ENCODE measurements at places on chromosomes 4 and X.

- peak; percentile 41 for DNase-seq
Observed at GRCh38 chrX:65596270-65597034, 61.9 kb upstream of the LAS1L start.

DNA sequence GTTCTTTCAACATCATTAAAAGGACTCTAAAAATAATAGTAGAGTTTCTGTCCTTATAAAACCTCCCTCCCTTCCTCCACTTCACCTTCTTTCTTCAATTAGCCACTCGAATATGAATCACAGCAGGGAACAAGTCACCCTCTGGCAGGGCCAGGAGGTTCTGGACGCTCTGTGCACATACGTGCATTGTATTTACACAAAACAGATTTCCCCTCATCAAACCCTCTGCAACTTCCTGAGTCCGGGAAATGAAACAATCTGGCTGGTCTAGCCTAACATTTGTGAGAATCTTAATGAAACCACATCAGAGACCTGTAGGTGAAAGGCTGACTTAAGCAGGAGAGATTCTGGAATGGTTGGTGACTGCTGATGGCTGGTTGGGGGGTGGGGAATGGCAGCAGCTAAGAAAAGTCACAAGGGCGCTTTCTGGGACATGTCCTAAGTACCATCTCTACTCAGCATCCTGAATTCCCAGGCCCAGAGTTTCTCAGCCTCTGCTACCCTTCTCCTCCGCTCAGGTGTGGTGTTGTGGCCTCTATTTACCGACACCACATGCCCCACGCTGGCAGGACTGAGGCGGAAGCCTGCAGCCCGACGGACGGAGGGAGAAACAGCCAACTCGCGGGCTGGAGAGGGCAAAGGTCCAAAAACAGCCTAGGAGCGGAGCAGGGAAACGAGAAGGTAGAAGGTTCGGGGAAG, 1.0 kb downstream of the ZDHHC9 start:
- DNase-seq: no peak

DNA sequence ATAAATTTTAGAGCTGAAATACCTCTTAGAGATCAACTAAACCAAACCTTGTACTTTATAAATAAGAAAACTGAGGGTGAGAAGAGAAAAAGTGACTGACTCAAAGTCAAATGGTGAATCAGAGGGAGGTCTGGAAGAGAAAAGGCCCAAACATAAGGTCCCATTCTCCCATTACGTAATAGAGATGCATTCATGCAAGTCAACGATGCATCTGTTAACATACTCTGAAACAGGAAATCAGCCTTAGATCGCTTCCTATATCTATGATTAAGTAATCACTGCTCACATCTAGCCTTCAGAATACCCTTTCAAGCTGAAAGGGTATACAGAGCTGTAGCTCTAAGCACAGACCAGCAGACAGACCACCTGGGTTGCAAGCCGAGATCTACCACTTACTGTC, 6.5 kb downstream of the RNF150 start:
- DNase-seq: no peak

DNA sequence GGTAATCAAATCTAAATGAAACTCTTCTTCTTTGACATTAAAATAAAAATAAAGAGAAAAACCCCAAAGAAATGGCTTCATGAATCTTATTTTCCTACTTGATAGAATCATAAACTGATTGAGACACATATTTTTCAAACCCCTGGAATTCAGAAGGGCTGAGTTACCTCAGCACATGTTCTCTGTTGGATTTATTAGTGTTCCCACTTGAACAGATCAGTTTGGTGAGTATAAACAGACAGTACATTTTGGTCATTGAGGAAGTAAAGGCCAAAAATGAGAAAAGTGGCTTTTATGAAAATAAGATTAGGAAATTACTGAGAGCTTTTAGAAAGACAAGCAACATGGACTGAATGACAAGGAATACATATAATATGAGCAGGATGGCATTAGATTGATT, 620.4 kb downstream of the ANKRD50 start:
- DNase-seq: no peak

DNA sequence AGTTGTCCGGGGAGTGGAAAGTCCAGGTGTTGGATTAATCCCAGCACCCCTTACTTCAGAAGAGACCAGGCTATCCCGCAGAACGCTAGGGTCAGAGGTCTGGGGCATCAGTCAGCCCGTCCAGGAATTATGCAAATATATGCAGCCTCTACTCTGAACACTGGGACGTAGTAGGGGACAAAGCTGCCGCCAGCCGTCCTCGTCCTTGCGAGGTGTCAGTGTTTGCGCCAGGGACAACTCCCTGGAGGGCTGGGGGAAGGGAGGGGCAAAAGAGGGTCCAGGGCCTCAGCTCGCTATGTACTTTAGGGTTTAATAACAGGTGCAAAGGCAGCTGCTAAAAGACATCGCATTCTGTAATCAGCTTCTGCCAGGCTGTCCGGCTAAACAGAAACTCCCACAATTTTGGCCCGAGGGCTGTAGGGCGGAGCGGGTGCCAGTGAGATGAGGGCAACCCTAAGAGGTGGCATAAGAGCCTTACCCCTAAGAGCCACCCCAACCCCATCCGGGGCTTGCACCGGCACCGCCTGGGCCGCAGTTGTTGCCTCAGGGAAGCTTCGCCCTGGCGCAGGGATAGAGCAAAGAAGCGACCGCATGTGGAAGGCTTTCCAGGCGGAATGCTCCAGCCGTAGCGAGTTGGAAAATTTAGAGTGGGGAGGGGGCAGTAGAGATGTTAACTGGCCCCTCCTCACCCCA, 8.4 kb downstream of the HAND2 start:
- DNase-seq: no peak

GRCh38 chrX:134821370-134821769, 163.1 kb upstream of the PLAC1 start:
- no peak for DNase-seq

- no peak for DNase-seq
Observed at GRCh38 chrX:67922966-67923365, 379.1 kb downstream of the AR start.

- no peak for DNase-seq
Observed at GRCh38 chr4:177511611-177512010, 69.4 kb upstream of the AGA start.

- DNase-seq: peak; percentile 95
Observed at GRCh38 chr4:184649026-184649970, at the start of the genes CASP3 and PRIMPOL. CASP3 (minus strand) TSS chr4:184649447; CDS start chr4:184638453, 10,994 bp downstream. PRIMPOL (plus strand) TSS chr4:184649738; CDS start chr4:184657141, 7,403 bp downstream.

DNA sequence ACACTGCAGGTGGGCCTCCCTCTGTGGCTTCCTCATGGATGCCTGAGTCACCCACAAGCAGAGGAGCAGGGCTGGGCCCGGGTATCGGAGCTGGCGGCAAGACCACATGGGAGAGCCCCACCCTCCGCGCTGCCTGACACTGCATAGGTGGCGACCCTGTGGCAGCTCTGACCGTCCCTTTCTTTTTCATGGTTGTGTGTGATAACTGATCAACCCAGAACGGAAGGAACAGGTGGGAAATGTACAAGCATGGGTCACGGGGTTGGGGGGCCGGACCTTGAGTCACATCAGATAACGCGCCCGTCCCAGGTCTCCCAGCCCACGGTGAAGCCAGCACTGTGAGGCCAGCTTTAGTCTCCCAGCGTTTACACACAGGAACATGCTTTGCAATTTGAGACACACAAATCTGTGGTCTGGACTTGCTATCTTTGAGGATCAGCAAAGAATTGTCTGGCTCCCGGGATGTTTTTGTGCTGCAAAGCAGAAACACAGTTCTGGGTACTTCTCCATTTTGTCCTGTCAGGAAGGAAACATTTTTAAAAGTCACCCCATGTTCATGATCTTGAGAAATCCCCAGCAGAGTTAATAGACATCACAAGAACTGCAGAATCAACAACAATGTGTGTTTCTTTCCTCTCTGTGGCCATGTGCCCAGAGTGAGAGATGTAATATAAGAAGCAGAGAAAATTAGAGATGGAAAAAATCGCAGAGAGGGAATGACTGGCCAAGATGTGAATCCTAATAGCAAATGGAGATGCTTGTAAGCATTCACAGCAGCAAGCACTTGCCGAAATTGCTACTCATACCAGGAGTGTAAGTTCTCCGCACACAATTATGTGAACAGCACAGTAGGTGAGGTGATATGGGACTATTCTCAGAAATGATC, 70.1 kb upstream of the CBR4 start:
- no peak for DNase-seq

GRCh38 chr4:47017494-47017893, 13.9 kb upstream of the GABRB1 start:
- DNase-seq: no peak

DNA sequence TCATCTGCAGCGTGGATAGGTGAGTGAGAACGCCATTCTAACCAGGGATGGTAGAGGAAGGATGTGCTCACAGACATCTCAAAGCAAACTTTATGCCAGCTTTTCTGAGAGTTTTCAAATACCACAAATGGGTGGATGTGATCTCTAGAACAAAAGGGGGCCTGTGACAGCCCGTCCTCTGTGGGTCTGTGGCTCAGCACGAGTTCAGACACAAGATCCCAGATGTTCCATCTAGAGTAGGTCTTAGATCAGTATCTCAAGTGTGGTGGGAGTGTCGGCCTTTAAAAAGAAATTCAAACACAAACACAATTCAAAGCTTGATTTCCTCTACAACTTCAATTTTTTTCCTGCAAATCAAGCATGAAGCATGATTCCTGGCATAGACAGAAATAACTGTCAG, 22.8 kb downstream of the QDPR start:
- DNase-seq: no peak

DNA sequence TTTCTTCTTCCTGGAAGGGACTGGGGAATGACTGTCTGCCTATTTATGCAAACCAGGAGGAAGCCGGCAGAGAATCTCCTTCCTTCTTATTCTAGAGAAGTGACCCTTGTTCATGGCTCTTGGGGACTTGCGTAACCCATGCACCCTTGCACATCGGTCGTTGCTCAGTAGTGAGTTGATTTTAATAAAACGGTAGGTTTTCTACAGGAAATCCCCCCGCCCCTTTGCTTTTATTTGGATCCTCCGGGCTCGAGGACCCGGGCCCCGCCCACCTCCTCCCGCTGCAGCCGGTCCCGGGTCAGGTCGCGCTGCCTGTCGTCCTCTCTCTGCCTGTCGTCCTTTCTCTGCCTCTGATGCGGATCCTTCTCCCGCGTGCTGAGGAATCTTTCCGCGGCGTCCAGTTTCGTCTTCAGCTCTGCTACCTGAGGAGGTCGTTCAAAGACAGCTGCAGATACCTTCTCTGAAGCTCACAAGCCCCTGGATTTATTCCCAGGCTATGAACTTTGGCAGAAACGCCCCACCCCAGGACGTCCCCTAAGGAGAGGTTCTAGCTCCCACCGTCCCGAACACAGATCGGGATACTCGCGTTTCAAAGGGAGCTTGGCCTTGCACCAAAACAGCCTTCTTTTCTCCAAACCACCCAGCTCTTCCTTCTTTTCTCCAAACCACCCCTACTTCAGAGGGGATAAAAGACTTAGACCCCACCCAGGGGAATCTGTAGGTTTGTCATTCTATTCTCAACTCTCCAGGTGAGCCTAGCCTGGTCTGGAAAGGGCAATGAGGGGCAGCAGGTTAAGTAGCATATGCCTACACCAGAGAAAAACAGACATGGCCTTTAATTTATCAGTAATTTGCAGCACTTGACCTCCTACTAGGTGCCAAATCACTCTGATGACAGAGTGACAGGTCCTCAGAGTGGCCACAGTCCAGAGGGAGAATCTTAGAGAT, 7.0 kb downstream of the TNIP3 start:
- DNase-seq: peak; percentile 17

- no peak for DNase-seq
Observed at GRCh38 chrX:125544031-125544660, 224.5 kb downstream of the TEX13C start.

- no peak for DNase-seq
Observed at GRCh38 chrX:13716455-13716854, 18.0 kb downstream of the TRAPPC2 start.

- no peak for DNase-seq
Observed at GRCh38 chrX:133005042-133005441, 46.6 kb upstream of the HS6ST2 start.

GRCh38 chr4:55499495-55499894, 47.2 kb downstream of the CLOCK start:
- no peak for DNase-seq

DNA sequence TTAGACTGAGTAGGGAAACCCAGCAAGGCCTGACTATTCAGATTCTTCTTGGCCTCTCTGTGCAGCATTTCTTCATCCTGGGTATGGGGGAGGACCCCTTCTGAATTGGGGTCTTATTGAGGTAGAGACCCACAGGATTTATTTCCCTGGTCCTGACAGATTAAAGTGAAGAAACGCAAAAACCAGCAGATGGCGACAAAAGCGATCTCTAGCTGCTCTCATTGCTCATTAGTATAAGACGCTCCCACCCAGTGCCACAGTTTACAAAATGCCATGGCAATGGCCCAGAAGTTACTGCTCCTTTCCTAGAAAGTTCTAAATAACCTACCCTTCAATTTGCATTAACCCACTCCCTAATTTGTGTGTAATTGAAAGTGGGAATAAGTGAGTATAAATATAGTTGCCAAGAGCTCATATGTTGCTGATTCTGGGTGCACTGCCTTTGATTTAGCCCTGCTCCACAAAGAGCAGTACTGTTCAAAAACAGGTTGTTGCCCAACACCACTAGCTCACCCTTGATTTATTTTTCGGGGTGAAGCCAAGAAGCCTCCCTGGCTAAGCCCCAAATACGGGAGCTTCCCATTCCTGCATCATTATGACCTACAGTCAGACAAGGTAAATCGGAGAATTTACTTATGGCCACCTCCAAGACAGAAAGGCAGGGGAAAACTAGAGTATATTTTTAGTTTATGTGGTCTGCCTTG, 3.7 kb upstream of the BEX4 start:
- peak; percentile 38 for DNase-seq

- no peak for DNase-seq
Observed at GRCh38 chrX:46140272-46140671, 404.9 kb downstream of the ZNF674 start.

DNA sequence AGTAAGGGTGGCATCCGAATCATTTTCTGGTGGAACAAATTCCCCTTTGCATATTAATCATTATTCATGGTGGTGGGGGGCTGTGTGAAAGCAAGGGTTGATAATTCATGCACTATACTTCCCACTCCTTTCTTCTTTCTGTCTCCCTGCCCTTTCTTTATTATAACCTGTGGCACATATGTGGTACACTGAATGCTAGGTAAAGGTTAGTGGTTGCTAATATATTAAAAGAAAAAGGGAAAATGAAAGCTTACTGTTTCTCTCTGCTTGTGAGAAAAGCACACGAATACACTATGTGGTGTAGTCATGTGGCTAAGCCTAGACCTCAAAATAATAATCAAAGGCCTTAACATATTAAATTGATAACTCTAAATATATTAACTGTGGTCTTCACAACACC, 178.4 kb upstream of the RPS6KA3 start:
- DNase-seq: no peak

GRCh38 chr4:145796346-145796745, 116.4 kb downstream of the C4orf51 start:
- DNase-seq: no peak

GRCh38 chr4:37659696-37660095, 26.5 kb downstream of the RELL1 start:
- DNase-seq: no peak

GRCh38 chr4:114768501-114768900, 169.9 kb downstream of the UGT8 start:
- DNase-seq: no peak

- DNase-seq: no peak
Observed at GRCh38 chrX:74349387-74349786, 45.4 kb downstream of the ZCCHC13 start.

GRCh38 chrX:109952985-109953905, 49.7 kb upstream of the TMEM164 start:
- no peak for DNase-seq
